Mesenteric fat pad (tissue), 1 donor: ENCODE measurements at places on chromosomes 16 and 17. TPM values are rescaled to one million over a fixed set of nuclear protein-coding genes. Genes with fewer than 3 reads are reported as not detected.
A peak's percentile ranks its signal among the peaks of the same experiment; 100 is the strongest.

The TTLL6 gene
- not detected for total RNA-seq

The KRTAP1-1 gene
- not detected for total RNA-seq

The COG8 gene
- total RNA-seq, result 25.0 TPM

DNA sequence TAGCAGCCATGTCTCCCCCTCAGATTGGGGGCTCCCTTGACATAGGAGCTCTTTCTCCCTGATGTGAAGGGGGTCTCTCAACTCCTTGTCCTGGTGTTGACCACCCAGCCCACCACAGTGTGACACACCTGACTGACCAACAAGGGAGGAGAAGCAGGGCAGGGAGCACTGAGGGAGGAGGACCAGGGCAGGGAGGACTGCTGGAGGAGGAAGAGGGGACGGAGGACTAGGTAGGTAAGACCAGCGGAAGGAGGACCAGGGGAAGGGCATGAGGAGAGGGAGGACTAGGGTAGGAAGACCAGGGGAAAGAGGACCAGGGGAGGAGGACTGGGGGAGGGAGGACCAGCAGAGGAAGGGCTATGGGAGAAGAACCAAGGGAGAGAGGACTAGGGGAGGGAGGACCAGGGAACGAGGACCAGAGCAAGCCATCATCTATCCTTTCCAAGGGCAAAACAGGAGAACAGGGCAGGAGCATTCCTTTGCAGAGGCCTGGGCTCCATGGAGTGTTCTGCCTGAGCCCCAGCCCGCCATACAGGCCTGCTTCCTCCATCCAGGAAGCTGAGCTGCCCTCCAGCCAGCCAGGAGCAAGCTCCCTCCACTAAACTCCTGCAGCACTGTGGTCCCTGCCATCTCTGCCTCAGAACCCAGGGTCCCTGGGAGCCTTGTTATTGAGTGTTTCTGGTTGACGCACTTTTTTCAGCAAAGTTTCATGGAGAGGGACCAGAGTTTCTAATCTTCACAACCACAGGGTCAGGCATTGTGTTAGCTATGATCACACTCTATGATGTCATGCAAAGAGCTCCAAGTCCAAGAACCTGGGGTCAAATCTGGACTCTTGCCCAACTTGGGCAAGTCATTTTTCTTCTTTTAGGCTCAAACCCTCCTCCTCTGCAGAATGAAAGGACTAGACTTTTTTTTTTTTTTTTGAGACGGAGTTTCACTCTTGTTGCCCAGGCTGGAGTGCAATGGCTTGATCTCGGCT, 15.4 kb upstream of the KRT17 start:
- no peak for DNase-seq

DNA sequence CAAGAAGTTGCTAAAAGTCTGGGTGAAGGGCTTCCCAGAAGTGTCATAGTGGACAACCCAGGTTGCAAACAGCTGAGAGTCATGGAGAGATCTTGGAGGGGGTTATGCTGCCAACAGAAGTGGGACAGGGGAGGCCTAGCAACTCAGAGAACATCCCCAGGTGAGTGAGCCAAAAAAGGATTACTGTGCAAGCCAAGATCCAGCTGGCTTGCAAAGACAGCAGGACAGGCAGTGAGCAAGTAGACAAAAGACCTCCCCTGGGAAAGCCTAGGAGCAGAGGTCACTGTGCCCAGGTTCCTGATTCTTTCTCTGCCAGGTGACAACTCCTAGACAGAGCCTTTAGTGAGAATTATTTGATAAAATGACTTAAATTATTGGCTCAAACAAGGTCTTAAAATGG, 9.5 kb upstream of the LONP2 start:
- DNase-seq, result no peak

GRCh38 chr17:17911001-17911613, 61.1 kb downstream of the TOM1L2 start:
- peak; percentile 60 for DNase-seq
